Neural progenitor cell (in vitro differentiated cells): ENCODE measurements at places on chromosomes 5 and 9.

GRCh38 chr9:37293664-37294524 is 128.6 kb upstream of the GRHPR start:
- DNase-seq: peak; percentile 11

GRCh38 chr9:127796225-127796813 is 6.4 kb upstream of the FPGS start:
- DNase-seq: no peak

- no peak for DNase-seq
These were observed 13.2 kb upstream of the IRX4 start for GRCh38 chr5:1895739-1896420.

GRCh38 chr5:138138949-138139780 is at the start of gene NME5:
Gene NME5, minus strand, starts transcription at chr5:138139428. Its CDS starts 648 bp downstream, at chr5:138138780.
- DNase-seq: peak; percentile 78

- DNase-seq: no peak
These were observed 257.7 kb downstream of the TLE1 start for GRCh38 chr9:81431641-81432040.

DNA sequence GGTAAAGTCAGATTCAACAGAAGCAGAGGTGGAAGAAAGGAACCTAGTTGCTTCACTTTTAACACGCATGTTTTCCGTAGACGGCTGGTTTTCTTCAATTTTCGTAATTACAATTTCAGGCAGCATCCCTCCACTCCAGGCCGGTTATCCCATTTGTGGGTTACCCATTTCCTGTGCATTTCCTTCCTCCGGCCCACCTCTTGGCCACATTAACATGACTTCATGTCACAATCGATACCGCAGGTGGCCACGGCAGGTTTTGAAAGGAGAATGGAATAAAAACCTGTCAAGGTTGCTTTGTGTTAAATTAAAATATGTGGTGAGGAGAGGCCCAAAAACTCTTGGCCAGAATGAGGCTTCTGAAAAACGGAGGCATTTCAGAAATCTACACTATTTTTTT is 130.2 kb downstream of the PCSK5 start:
- DNase-seq: no peak
